ENCODE measurements at places on chromosomes 5 and 9.
A peak's percentile ranks its signal among the peaks of the same experiment; 100 is the strongest.

- DNase-seq: no peak
These were observed 30.4 kb downstream of the GABBR2 start for GRCh38 chr9:98678244-98678842.

- no peak for DNase-seq
These were observed 240.1 kb downstream of the NR2F1-AS1 start for GRCh38 chr5:93340881-93341280.

GRCh38 chr9:130660683-130661450 lies 3.5 kb upstream of the PRDM12 start:
- DNase-seq: no peak

GRCh38 chr5:24817966-24818365 lies 173.2 kb upstream of the CDH10 start:
- DNase-seq: no peak

GRCh38 chr5:150052226-150052955 lies 34.0 kb downstream of the CSF1R start:
- no peak for DNase-seq

- DNase-seq: no peak
These were observed 36.5 kb downstream of the PALM2AKAP2 start for GRCh38 chr9:109816490-109816889.

GRCh38 chr5:113487416-113487780 lies 855 bp downstream of the MCC start:
- no peak for DNase-seq

DNA sequence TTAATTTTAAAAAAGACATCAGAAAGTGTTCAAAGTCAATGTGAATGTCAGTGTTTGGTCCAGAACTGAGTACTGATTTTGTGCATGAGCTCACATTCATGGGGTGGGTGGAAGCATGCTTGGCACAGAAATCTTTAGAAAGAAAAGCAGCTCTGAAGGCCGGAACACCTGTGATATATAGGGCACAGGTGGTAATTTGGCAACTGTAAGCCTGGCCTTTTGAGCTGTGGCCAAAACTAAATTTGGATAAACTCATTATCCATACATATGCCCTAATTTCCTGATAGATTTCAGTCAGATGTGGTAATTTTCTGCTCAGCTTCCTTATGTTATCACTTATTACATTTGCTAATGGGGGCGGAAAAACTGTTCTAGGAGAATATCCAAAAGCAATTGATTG lies 211.4 kb downstream of the HCN1 start:
- DNase-seq: no peak

DNA sequence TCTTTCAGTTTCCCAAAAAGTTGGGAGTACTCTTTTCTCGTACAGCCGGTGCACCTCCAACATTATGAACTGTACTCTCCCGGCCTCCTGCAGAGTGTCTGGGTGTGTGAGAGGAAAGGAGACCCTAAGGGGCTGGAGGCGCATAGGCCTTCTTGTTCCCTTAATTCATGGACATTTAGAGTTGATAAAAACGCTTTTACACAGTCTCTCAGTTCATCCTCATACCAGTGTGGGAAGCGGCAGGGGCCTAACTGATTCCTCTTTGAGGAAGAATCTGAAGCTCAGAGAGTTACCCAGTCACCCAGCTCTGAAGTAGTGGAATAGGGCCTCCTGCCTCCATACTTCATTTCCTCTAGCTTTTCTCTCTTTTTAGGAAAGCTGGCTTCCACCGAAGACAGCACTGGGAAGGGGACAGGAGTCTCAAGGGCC lies 3.3 kb downstream of the MCIDAS start:
- no peak for DNase-seq

- DNase-seq: no peak
These were observed 15.4 kb downstream of the ARHGEF37 start for GRCh38 chr5:149596712-149597111.

DNA sequence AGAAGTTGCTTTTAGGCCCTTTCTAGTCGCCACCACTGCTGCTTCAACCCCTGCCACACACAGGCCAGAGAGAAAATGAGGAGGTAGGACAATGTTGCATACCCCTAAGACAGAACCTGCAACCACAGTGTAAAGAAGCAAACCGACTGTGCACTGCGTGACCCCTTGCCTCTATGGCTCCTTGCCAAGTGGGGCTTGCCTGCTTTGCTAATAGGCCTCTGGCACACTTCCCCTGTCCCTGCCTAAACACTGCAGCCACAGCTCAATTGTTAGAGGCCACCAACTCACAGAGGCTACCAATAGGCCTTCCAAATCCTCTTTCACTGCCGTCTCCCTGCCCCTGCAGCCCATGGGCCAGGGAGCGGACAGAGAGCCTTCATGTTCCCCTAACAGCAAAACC lies 280.1 kb downstream of the CDH10 start:
- no peak for DNase-seq

DNA sequence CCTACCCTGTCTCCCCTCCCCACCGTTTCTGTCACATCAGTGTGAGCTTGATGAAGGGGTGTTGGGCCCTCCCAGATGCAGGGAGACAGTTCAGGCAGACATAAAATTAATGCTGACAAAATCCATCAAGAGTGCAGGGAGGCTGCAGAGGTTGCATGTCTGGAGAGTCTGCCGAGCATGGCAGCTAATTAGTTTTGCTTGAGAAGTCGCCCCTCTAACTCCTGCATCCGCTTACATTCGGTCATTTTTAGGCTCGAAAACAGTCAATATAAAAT lies 44.9 kb downstream of the GALNT12 start:
- no peak for DNase-seq

- DNase-seq: no peak
These were observed 1.3 kb downstream of the PSAT1 start for GRCh38 chr9:78298046-78298765.

DNA sequence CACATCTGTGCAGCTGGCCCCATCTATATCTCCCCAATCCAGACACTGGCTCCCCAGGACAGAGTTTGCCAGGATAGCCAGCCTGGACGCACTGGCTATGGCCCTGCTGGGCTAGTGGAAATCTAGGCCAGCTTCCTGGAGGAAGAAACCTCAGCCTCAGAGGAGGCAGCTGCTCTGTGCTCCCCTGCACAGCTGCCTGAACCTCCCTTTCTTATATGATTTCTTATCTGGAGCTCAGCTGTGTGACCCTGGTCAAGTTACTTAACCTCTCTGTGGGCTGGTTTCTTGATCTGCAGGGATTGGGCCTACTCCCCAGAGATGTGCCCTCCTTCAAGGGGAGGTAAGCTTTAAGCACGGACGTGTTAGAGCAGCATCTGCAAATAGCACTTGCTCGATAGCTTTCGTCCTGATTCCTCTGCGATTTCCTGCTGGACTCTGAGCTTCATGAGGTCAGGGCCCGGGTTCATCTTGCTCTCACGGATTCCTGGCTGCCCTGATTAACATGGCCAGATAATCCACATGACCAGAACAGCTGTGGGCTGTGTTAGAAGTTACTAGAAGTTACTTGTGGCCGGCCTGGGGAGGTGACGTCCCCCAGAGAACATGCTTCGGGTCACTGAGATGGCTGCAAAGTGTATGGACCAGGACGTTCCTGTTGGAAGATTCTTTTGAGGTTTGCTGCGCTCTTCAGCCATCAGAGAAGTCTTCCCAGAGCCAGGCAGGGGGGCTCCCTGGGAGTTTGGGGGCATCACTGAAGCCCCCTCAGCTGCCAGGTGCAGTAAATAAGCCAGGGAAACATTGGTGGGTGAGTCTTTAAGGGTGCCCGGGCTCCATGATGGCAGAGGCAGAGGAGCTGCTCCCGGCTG lies 14.5 kb downstream of the C9orf50 start:
- no peak for DNase-seq

- no peak for DNase-seq
These were observed 499.5 kb downstream of the ENC1 start for GRCh38 chr5:74141053-74141452.

- no peak for DNase-seq
These were observed 276.8 kb downstream of the GAS1 start for GRCh38 chr9:86670536-86670935.

GRCh38 chr9:97440160-97440559 lies 28.3 kb downstream of the TDRD7 start:
- DNase-seq: no peak

DNA sequence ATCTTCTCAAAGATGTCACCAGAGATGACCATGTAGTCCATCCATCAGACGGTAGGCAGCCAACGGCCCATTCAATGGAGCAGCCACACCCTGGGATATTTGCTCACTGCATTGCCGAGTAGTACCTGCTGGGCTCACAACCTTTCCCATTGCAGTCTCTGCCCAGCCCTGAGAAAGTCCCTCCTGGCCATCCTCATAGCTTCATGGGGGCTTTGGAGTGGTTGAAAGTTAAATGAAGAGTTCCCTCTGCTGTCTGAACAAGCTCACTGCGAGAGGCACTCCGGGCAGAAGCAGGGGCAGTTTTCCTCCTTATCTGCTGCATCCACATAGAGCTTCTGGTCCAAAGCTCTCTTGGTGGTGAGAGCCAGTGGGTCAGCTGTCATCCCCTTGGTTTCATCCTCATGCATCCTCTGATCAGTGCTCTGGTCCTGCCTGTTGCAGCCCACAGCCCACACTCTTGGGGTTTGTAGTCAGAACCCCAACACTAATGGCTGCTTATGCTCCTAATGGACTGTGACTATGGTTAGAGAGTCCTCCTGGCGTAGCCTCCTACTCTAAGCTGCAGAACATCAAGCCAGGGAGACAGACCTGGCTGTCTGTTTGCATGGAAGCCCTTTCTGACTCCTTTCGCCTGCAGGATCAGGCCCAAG lies 23.3 kb downstream of the TNFSF8 start:
- no peak for DNase-seq

DNA sequence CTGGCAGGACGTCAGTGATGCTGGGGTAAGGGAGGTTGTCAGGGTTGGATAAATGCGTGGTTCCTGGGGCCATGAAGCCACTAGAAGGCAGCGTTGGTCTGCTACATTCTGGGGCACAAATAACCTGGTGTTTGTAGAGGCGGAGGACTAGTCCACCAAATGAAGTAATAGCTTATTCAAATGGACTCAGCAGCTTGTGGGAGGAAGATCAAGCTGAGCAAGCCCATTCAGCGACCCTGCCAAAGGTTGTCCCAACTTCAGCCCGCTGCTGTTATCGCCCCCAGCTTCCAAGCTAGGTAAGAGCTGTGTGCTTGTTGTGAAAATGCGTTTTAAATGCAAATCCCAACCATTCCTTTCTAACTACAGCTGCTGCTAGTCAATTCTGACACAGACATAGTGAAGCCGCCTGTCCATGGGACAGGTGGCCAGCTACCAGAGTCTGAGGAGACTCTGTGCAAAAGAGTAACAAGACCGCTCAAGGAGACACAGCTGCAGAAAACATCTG lies 7.6 kb upstream of the FAM240B start:
- no peak for DNase-seq

GRCh38 chr9:106102821-106103220 lies 408.5 kb downstream of the TMEM38B start:
- DNase-seq: no peak

DNA sequence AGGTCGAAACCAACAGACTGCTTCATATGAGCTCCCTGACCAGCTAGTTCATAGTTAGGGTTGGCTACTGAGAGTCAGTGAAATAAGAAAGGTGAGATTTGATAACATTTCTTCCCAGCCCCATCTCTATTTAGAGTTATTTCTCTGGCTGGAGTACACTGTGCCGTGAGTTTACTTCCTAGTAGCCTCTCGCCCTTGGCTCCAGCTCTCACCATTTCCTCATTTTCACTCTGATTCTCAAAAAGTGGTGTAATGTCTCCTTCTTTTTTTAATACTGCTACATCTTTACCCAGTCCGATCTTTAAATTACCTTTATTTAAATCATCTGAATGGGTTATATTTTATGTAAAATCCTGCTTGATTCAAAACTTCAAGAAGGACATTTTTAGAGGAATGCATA lies 100.4 kb upstream of the FAM174A start:
- DNase-seq: no peak

- DNase-seq: no peak
These were observed 58.4 kb upstream of the ALDH1A1 start for GRCh38 chr9:73011181-73011750.

- no peak for DNase-seq
These were observed 98.0 kb upstream of the ZNF608 start for GRCh38 chr5:124844371-124844920.

DNA sequence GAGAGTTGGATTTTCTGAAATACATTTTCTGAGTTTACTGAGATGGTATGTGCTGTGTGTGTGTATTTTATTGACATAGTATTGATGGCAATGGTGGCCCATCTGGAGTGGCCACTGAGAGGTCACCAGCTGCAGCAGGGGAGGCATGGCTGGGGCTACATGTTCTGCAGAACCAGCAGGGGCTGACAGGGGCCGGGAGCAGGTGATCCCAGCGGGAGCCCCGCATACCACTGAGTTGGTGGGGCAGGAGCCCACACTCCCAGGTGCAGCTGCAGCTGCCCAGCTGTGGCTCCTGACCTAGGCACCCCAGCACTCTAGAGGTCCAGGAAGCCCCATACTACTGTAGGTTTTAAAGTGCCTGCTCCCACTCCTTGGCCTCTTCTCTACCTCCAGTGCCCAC lies 1044.2 kb upstream of the CDH9 start:
- no peak for DNase-seq

DNA sequence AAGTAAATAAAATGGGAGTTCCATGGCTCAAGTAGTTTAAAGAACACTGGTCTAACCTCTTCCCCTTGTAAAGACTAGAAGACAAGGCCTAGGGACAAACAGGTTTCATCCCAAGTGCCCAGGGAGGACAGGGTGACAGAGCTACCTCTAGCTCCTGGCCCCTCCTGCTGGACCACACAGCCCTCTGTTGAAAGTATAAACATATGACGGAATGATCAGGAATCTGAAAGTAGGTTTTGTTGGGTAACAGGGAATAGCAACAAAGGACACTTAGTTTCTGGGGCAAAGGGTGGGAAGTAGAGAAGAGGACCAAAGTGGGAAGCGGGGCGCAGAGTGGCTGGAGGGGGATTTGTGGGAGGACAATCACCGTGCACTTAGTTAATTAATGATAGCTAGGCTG lies 67.0 kb upstream of the DAB2IP start:
- no peak for DNase-seq

DNA sequence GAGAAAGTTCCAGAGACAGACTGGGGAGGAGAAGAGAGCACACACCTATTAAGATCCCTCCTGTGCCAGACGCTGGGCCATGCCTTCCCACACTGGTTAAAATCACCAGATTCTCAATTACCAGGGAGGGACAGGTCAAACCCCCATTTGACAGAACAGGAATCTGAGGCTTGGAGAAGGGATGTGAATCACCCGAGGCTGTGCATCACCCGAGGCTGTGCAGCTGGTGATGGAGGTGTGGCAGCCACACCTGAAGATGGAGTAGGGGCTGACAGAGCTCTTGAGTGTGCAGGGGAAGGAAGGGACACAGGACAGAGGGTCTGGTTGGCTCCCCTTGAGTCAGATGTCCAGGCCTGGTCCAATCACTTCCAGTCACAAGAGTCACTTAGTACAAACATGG lies 70.6 kb downstream of the LMX1B start:
- no peak for DNase-seq

DNA sequence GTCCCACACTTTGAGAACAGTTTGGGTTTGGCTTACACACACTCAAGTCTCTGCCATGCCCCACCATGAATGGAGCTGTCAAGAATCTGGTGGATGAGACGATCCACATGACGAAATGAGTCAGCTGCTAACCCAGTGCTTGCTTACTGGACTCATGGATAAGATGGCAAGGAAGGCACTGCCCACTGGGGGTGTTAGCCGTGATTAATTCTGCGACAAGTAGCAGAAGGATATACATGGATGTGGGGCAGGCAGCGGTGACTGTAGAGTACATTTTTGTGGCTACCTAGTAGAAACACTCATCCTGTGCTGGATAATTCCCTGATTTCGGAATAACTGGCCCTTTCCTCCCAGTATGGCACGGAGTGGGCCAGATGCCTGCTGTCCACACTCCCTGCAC lies 77.5 kb downstream of the SPATA31C2 start:
- no peak for DNase-seq

GRCh38 chr5:152142840-152143469 lies 218.3 kb upstream of the GLRA1 start:
- peak; percentile 75 for DNase-seq
